ENCODE measurements at places on chromosomes 5 and 9.

DNA sequence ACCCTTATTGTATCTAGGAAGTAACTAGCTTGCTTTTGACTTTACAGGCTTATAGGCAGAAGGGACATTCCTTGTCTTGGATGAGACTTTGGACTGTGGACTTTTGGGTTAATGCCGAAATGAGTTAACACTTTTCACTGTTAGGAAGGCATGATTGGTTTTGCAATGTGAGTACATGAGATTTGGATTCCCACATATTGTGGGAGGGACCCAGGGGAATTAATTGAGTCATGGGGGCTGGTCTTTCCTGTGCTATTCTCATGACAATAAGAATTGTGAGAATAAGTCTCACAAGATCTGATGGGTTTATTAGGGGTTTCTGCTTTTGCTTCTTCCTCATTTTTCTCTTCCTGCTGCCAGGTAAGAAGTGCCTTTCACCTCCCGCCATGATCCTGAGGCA, 417.5 kb downstream of the HINT1 start:
- DNase-seq: no peak

- no peak for DNase-seq
These were observed 13.2 kb upstream of the SCAI start for GRCh38 chr9:125156551-125156950.

DNA sequence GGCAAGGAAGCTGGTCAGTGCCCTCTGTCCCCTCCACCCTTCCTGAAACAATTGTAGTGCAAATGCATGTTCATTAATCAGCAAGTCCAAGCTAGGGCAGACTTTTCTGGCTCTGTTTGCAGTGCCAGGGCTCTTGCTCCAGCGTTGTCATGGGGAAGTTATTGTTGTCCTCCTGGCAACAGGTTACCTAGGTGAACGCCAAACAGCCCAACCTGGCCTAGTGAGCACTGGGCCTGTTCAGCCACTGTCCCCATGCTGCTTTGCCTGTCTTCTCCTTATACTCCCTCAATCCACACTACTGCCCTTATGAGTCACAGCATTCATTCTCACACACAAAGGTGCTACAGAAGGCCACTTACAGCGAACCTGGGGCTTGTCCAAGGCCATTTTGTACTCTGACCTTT, 34.5 kb upstream of the GLIS3 start:
- DNase-seq: no peak

DNA sequence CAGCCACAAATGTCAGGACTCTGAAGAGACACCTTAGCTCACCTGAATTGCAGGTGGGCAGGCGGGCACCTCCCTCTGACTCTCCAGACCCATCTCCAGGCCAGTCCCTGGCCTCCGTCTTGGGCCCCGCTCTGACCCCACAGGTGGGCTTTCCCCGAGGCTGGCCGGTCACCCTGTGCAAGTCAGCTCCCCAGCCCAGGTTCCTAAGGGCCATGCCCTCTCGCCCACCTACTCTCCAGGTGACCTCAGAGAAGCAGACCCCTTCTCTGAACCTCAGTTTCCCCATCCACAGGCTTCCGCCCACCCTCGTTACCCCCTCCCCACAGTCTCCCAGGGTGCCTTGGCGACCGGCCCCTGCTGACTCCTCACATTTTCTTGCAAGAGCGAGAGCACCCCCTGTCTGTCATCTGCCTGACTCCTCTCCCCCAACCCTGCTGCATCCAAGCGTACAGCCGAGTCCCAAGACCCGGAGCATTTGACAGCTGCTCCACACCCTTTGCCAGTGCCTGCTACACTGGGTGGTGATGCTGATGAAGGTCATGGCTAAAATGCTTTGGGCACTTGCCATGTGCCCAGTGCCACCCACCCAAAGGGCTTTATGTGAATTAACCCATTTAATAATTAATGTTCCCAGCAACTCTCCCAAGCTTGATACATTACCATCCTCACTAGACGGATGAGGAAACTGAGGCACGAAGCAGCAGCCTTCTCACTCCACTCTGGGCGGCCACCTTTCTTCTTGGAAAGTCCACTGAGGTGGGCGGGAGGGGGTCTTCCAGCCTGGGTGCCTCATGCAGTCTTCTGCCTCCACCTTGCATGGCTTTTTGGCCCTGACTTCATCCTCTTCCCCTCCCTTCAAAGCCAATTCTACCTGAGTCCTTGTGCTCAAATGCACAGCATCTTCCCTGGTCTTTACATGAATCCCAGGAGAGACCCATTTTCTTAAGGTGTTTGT, 51.1 kb upstream of the ORM1 start:
- no peak for DNase-seq

- no peak for DNase-seq
These were observed 81.3 kb downstream of the OSTF1 start for GRCh38 chr9:75169623-75170022.

- no peak for DNase-seq
These were observed 41.1 kb downstream of the STC2 start for GRCh38 chr5:173287086-173287485.

DNA sequence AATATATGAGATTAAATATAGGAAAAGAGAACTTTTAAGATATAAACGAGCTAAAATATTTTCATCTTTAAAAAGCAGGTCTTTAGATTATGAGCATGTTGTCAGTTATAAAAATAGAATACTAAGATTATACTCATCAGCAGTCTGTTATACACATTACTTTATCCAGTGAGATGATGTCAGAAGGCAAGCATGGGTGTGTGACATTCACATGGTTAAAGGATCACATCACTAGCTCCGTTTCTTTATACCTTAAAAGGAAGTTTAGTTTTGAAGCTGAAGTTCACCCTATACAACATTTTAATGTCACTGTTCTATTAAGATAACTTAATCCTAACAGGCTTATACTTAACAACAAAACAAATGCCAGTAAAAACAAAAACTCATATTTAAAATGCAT, 59.6 kb downstream of the RICTOR start:
- DNase-seq: no peak

DNA sequence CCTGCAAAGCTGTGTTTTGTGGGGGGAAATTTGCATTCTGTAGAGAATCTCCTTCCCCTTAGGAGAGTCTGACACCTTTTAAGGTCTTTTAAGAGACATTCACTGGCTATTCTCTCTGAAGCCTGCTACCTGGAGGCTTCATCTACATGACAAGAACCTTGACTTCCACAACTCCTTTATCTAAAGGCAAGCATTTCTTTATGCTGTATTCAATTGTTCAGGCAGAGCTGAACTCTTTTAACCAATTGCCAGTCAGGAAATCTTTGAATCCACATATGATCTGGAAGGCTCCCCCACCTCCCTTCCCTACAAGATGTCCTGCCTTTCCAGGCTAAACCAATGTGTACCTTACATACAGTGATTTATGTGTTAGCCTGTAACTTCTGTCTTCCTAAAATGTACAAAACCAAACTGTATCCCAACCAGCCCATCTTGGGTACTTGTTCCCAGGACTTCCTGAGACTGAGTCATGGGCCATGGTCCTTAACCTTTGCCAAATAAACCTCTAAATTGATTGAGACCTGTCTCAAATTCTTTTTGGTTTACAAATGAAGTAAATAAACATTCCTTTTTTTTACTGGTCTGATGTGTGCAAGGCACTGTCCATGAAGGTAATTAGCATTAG, 9.9 kb downstream of the C9orf85 start:
- DNase-seq: no peak

DNA sequence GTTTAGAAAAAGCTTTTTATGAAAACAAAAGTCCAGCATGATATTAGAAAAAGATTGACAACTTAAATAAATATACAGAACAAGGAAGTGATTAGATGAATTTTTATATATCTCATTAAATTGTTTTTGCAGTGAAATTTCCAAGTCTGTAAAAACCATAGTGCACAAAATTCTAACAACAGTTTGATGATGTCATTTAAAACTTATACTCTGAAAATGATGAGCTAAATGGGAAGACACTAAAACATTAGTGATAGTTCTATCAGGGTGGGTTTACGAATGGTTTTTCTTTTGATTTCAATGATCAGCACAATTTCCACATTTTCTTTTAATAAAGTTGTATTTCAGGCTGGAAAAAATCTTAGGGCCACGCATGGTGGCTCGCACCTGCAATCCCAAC, 126.4 kb upstream of the GPR151 start:
- no peak for DNase-seq

- no peak for DNase-seq
These were observed 331.2 kb downstream of the NR2F1-AS1 start for GRCh38 chr5:93249651-93250289.

DNA sequence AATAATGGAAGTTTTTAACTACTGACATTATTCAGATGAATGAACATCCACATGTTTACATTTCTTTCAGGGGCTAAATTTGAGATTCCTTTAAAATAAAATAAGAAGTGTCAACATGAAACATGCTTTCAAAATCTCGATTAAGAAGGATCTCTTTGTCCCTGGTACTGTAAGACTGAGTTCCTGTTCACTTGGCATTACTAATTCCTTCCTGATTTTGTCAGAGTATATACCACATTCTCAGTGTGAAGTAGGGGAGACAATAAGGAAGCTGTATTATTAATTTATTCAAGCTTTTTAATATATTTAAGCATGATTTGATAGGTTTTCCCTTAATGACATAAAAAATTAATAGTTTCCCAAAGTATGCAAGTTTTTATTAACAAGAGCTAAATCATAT, 81.5 kb upstream of the GRHPR start:
- no peak for DNase-seq

DNA sequence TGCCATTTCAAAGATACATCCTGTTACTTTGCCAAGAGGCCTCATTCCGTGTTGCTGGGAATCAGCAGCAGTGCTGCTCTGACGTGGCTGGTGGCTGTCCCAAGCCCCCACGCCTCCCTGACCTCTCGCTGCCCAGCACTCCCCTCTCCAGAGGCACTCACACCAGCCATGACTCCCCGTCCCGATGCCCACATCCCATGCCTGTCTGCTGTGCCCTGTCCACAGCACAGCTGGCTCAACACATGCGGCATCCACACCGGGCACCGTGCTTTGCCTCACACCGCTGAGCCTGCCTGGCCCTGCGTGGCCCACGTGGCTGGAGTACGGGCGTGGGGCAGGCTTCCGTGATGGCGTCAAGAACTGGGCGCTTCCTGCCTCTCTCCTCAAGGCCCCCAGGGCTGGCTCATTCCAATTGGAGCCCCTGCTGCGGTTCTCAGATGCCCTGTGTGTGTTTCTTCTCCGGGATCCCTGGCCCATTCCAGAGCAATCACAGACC, 7.8 kb upstream of the LCN1 start:
- DNase-seq: no peak

- no peak for DNase-seq
These were observed 13.9 kb upstream of the RIC1 start for GRCh38 chr9:5614985-5615384.

DNA sequence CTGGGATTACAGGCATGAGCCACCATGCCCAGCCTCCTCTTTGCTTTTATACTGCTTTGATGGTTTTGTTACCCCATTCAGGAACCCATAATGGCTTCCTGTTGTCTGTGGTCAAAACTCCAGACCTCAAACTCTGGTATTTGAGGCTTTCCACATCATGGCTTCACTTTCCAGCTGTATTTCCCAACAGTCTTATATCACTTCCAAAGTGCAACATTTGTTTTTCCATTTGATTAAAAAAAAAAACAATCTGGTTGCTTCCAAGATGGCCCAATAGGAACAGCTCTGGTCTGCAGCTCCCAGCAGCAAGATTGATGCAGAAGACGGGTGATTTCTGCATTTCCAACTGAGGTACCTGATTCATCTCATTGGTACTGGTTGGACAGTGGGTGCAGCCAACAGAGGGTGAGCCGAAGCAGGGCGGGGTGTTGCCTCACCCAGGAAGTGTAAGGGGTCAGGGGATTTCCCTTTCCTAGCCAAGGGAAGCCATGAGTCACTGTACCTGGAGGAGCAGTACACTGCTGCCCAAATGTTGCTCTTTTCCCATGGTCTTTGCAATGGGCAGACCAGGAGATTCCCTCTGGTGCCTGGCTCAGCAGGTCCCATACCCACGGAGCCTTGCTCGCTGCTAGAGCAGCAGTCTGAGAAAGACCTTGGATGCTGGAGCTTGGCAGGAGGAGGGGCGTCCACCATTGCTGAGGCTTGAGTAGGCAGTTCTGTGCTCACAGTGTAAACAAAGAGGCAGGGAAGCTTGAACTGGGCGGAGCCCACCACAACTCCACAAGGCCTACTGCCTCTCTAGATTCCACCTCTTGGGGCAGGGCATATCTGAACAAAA, 458.4 kb downstream of the KDM4C start:
- DNase-seq: no peak

Measured in CD4-positive, alpha-beta T cell treated with Interleukin-15 for 1 hour (primary cell).